Stimulated activated CD4-positive, alpha-beta T cell treated with anti-CD3 and anti-CD28 coated beads, Interleukin-1b, Interleukin-23, amount 100 ng/mL, for 24 hours (primary cell): ENCODE measurements at places on chromosomes 1 and 21.

DNA sequence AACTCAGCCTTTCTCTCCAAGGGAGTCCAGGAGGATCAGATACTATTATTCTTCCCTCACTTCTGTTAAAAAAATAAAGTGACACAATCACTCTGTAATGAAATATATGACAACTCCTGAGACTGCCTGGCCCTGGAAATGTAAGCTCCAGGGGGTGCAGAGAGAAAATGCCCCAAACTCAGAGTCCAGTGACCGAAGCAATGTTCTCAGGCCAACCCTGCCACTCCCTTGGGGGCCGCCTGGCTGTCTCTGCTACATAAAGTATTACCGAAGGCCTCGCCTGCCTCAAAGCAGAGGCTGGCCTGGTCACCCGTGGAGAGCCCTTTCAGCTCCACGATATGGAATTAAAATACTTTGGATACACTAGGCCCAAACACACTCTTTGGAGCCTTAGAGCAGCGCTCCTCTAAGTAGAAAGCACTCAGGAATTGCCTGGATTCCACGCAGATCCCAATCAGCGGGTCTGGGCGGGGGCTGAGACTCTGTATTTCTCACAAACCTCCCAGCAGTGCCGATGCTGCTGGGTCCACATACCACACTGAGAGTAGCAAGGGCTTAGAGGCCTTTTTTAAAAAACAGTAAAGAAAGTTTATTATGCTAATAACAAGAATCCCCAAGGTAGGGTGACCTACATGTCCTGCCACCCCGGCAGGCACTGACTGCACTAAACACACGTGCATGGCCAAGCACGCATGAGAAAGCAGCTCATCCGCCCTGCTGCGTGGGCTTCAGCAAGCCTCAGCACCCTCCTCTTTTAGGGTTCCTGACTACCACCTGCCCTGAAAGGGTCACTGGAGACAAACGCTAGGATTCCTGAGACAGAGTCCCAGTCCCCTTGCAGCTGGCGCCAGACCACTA is 31.1 kb downstream of the TMCO4 start:
- DNase-seq = no peak

DNA sequence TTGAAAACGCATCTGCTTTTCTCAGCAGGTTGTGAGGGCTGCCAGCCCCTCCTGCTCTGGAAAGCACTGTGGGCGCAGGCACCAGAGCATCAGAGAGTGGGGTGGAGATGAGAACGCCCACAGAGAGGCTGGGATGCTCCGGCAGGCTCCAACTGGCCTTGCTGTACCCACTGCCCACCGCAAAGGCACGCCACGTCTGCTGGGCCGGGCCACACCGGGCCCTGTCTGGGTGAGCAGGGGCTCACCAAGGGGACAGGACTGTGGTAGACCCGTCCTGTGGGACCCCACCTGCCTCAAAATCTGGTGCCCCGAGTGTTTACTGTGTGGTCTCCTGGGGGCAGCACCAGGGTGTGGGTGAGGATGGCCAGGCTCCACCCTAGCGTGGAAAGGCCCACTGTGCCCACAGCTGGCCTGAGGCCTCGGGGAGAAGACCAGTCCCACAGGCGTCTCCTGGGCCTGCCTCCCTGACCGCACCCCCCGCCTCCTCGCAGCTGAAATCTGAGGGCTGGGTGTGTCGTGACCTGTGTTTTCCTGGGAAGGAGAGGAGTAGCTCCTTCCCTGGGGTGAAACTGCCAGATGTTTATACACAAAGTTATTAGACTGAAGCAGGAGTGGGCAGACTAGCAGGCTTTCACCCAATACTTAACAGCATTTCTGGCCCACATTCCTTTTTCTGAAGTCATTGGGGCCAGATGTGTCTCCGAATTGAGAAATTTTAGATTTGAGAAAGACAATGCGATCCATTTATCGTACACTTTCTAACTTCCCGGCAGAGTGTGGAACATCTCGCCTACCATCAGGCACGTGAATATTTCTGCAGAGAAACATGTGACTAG is 53.8 kb downstream of the STUM start:
- no peak for DNase-seq

DNA sequence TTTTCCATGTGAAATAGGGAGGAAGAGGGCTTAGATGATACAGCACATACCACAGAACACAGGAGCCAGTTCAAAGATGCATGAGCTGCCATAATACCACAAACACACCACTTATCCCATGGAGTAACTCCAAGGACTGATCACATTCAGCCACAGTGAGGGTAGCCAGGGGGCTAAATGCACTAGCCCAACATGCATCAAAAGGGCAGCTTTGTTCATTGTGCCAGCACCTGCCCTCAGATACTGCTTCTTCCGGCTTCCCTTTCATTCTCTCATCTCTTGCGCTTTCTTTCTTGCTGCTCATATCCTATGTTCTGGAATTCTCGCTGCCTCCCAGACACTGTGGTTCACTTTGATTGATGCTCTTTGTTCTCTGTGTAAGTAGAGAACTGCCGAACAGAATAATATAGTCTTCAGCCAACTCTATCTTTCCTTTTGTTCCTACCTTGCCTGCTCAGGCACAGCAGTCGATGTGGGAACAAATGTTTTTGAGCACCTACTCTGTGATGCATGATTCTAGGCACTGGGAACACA is 50.0 kb upstream of the SYT6 start:
- DNase-seq = no peak

DNA sequence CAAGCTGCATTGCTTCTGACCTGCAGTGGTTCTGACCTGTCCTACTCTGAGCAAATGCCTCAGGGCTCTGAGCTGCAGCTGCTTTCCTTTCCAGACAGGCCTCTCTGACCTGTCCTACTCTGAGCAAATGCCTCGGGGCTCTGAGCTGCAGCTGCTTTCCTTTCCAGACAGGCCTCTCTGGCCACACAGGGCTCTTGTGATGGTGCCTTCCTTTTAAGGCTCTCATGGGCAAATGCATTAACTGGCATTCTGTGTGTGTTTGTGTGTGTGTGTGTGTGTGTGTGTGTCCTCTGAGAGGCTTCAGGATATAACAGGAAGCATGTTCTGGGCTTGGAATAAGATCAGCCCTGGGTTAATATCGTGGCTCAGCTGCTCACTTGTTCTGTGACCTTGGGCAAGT is 131.3 kb downstream of the NTPCR start:
- DNase-seq = no peak

DNA sequence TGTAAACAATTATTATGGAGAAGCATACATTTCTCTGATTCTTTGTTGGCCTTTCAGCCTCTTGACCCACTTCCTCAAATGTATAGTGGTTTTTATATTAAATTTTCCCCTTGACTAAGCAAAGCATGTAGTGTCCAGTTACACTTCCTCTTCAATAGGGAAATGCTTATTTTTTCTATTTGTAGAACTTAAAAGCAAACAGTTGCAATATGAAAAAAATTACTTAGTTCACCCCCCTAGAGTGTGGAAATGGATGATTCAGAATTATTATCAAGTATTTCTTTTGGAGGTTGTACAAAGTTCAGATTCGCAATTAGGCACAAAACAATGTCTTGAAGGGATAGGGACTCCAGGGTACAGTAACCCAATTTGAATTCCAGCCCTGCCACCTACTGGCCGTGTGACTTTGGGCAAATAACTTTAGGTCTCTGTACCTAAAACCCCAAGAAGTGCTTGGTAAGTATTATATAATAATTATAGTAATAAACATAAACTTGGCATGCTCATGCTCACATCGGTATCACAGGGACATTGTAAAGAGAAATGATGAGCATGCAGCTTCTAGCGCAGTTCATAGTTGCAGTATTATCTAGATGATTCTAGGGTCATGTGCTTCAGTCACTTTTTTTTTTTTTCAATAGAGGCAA is 28.6 kb upstream of the IFNGR2 start:
- DNase-seq = no peak
